Stimulated activated CD8-positive, alpha-beta memory T cell treated with anti-CD3 and anti-CD28 coated beads, Interleukin-7, amount 100 ng/mL, for 24 hours (primary cell): ENCODE measurements at places on chromosomes 1 and 21.

DNA sequence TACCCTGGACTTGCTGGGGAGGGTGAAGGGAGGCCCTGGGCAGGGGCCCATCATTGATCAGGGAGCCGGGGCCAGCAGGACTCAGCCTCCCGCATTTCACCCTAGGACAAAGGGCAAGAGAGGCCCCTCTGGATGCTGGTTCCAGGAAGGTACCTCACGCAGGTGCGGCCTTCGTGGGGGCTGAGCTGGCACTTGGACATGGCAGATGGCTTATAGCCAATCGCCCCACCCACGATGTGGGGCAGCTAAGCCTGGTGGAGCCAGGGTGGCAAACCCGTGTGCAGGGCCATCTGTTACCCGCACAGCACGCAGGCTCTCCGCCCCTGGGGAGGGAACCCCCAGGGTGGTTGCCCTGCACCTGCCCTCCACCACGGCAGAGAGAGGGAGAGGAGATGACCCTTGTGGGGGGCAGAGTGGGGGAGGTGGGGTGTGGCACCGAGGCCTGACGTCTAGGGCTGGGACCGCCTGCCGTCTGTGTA, 2.5 kb downstream of the TFF3 start:
- DNase-seq: no peak

GRCh38 chr1:7824701-7825100, 28.2 kb downstream of the UTS2 start:
- no peak for DNase-seq

DNA sequence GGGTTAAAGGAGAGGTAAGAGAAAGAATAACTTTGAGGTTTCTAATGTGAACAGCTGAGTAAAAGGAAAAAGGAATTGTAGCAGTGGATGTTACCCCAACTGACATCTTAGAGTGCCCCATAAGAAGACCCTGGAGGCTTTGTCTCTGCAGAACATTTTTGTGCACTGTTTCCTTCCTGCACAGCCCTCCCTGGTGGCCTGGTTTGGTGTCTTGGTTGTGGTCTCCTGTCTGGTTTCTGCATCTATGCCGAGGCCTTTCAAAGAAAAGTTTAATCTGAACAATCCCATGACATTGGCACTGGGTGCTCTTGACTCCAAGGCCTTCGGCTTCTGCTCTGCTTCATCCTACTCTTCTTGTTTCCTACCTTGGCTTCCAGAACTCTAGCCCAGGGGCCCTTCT, 57.8 kb downstream of the RHOU start:
- DNase-seq: no peak

GRCh38 chr1:40338745-40339419, 21.8 kb upstream of the COL9A2 start:
- peak; percentile 83 for DNase-seq

DNA sequence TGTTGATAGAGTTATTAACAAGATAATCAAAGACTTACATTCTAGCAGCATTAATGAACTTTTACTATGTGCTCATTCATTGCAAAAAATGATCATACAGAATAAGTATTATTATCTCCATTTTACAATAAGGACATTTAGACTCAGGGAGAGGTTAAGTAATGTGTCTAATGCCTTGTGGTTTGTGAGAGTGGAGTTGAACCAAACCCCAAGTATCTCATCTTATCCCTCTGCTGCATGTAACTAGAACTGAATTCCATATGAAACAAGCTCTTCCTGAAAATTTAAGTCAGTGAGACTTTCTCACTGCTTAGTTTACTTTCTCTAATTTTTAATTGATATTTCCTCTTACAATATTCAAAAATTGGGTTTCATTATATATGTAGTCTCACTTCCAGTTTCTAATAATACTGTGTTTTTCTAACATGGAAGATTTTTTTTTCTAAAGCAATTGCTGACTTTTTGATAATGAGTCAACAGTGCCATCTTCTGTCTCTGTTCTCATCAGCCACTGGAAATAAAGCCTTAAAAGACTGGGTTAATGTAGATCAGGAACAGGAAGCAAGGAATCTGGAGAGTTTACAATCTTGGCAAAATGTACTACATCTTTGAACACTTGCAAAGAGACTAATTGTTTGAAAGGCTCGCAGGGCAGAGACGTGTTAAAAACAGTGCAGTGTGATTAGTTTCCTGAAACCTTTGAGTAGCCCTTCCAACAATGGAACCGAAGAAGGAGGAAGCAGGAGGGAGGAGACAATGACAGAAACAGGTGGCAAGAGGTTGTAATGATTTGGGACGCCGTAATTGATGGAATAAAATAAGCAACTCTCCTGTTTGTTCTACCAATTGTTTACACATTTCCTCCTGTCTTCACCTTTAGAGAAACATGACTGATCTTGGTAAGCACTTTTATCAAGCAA, 567.6 kb downstream of the MRPL39 start:
- DNase-seq: no peak

DNA sequence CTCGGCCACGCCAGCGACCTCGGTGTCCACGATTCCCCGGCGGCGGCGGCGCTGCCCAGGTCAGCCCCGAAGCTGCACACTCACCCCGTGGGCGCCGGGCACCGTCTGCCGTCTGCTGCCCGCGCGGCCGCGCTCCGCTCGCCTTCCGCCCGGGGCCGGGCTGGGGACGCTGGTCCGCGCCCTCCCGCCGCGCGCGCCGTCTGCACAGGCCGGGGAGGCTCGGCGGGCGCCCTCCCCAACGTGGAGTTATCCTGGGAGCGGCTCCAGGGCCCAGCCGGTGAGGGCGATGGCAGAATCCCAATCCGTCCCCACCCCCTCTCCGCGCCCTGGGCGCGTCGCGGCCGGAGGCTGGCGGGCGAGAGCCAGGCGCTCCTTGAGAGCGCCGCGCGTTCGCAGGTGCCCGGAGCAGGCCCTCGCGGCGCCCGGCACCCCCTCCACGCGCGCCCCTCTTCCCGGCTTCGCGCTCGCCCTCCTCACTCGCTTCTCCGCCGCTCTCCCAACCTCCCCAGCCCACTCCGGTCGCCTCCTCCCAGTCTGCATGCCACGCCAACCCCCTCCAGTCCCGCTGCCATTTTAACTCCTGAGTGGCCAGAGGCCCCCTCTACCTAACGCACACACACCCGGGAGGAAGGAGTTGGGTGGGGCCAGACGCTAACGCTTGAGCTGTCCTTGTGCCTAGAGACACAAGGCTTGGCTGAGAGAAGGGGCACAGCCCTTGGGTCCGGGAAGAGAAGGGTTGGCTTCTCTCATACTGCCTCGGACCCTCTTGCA, at the start of gene LRRN2:
LRRN2 (minus strand) TSS at position 503 of the 771 bp plus-strand sequence. CDS start 65,746 bp downstream, outside the sequence.
- no peak for DNase-seq

DNA sequence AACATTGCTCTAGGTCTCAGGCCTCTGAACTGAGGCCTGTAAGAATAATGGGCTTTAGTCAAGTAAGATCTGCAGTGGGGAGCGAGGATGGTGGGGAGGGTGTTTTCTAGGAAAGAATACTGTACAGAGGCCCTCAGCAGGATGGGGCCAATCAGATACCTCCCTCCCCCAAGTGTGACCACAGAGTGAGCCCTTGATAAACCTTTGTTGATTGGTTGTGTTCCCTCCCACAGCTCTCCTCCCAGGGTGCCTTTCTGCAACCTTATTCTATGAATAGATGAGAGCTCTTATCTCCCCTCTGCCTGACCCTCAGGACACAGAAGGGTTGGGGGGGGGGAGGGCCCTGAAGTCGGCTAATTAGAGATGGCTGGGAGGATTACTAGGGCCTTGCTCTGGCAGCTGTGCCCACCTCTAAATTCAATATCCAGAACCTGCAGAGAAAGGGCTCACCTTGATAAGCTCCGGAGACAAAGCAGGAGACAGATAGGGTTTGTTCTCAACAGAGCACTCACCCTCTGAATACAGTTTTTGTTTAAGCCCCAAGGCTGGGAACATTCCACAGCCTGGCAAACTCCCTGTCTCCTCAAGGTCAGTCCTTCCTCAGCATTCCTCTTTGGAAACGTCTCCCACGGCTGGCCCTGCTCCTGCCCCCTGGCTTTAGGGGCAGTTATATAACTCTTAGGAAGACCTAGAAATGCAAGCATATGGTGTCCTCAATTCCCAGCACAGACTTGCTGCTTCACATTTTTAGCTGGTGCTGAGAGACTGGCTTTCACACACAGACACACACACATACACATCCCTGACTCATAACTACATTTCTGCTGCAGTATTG, 42.9 kb downstream of the ATP1A1 start:
- DNase-seq: no peak

GRCh38 chr1:63155437-63155836, 166.9 kb upstream of the FOXD3 start:
- no peak for DNase-seq

DNA sequence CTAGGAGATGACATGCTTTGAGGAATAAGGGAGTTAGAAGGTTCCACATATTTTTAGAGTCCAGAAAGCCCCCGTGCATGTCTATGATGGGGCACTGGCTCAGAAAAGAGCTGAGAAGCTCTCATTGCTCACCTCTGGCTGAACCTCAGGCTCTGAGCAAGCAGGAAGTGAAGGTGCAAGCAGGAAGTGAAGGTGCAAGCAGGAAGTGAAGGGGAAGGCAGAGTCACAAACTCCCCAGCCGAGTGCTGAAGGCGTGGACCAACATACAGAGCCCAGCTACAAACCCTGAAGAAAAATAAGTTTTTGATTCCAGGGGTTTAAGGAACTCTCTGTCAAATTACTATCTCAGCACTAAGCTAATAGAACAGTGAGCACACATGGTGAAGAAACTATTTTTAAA, 7.0 kb downstream of the KRTAP10-8 start:
- peak; percentile 17 for DNase-seq
